Stomach (tissue), 19 donors: ENCODE measurements at places on chromosomes 7 and 10. TPM values are rescaled to one million over a fixed set of nuclear protein-coding genes. Genes with fewer than 3 reads are reported as not detected.

HOXA6 gene
- not detected for total RNA-seq

DYNC1I1 gene
- total RNA-seq: 16.5 TPM

ABCC2 gene
- under 0.01 TPM for total RNA-seq

CCL26 gene
- not detected for total RNA-seq

TM9SF3 gene
- total RNA-seq: 169 TPM
